ENCODE measurements at places on chromosomes 16 and 17. TPM values are rescaled to one million over a fixed set of nuclear protein-coding genes. Genes with fewer than 3 reads are reported as not detected.
A peak's percentile ranks its signal among the peaks of the same experiment; 100 is the strongest.

DNA sequence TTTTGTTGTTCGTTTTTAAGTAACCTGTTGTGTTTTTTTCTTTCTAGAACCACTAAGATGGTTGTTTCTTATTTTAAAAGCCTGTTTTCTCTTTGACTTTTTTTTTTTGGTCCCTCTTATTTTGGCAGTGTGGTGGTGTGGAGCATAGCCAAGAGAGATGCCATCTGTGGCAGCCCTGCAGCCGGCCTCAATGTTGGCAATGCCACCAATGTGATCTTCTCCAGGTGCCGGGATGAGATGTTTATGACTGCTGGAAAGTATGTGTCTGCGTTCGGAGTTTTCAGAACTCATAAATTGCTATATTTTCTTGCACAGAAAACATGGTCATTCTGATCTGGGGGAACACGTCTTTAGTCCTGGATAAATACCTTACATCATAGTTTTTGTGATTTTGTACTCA lies 17.6 kb downstream of the CFAP52 start:
- no peak for DNase-seq

DNA sequence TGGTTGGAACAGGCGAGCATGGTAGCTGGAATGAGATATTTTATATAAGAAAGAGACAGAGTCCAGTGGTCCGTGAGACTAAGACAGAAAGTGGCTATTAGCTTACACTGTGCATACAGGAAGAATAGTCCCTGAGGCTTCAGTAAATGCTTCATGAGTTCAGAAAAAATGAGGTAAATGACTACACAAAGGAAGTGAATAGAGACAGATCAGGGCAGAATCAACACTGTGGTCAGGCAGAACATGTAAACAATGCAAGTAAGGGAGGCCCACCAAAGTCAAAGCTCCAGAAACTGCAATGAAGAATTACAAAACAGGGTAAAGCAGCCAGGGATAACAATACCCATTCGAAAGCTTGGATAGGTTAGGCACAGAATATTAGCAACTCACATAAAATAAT lies 4.8 kb downstream of the ABCA10 start:
- no peak for DNase-seq

DNA sequence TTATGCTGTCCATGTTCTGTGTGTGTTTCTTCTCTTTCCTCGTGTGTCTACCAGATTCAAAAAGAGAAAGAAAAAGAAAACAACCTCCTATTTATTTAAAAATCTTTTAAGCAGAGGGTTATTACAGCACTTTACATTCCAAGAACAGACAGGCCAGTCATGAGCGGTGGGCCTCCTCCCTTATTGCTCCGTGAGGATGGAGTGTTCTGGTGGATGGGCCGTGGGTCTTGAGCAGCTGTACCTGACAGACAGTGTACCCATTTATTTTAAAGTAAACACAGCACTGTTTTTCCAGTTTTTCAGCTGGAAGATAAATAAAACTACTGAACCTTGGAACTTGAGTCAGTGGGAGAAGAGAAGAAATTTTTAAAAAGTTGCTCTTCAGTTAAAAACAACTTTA lies 52.4 kb downstream of the WWP2 start:
- no peak for DNase-seq

DNA sequence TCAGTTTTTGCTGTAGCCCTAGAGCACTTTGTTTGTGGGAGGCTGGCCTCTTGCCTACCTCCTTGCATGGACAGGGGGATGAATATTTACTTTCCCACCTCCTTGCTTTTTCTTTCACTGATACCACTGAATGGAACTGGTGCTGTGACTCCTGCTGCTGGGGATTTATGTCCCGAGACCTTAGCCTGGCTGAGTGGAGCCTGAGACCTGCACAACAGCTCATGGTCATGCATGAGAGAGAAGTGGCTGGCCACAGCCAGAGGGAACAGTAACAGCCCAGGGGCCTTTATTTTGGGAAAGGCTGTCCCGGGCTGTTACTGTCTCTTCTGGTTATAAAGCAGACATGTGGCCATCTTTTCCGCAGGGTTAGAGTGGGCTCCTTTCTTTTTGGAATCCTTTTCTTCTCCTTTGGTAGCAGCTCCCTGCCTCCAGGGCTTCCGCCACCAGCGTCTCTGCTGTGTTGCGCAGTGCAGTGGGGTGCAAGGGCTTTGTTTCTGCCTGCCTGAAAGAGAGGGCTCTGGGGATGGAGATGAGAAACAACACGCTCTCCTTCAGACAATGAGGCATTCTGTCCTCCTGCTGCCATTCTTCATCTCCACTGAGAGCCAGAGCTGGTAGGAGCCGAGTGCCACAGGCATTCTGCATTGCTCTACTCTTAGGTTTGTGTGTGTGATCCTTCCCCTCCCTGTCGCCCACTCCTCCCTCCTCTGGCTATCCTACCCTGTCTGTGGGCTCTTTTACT lies 14.5 kb downstream of the SNX11 start:
- no peak for DNase-seq

DNA sequence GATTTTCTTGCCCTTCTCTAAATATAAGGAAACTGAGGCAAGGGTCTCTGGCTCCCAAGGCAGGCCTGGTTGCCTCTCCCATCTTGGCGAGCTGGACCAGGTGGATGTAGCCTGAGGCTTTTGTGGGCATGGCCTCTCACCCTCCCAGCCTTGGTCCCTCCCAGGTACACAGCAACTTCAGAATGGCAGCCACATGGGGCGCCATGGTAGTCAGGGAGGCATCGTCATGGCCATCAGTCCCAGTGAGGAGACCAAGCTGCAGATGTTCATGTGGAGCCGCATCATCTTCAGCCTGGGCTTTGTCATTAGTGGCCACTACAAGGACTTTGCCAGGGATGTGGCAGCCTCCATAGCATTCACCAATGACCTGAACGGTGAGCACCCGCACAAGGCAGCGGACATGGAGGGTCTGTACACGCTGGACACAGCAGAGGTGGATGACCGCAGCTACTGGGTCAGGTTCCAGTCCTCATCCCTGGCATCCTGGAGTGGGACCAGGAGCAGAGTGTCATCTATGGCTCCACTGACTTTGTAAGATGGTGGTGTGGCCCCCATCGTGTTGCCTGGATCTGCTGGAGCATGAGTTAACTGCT lies 165.8 kb upstream of the ZNF267 start:
- DNase-seq = no peak

- DNase-seq = no peak
These were observed 5.9 kb downstream of the ARSG start for GRCh38 chr17:68297195-68297594.

GRCh38 chr17:35345926-35346771 lies 27.3 kb downstream of the SLFN11 start:
- DNase-seq = peak; percentile 36

- DNase-seq = peak; percentile 92
These were observed at the start of gene TP53I13 for GRCh38 chr17:29568331-29569244. TP53I13 (plus strand) TSS chr17:29568701; CDS start chr17:29568759, 58 bp downstream.

- no peak for DNase-seq
These were observed 10.3 kb downstream of the KCNG4 start for GRCh38 chr16:84229471-84229870.

- DNase-seq = no peak
These were observed 8.2 kb downstream of the CORO6 start for GRCh38 chr17:29614349-29615047.

DNA sequence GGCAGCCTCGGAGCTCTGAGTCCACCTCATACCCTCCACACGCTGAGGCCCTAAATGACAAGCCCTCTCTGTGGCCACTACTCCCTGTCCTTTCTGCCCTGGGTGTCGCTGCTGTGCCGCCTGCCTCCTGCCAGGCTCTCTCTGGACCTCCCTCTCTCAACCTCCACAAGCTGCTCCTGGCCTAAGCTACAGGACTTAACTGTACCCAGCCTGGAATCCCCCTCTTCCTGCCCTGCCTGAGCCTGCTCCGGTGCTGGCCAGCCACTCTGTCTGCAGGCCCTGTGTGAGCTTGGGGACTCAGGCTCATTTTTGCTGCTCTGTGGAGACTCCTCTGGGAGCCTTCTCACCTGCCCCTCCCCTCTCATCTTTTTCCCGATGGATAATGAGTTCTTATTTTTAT lies 21.5 kb downstream of the IFT140 start:
- no peak for DNase-seq

DNA sequence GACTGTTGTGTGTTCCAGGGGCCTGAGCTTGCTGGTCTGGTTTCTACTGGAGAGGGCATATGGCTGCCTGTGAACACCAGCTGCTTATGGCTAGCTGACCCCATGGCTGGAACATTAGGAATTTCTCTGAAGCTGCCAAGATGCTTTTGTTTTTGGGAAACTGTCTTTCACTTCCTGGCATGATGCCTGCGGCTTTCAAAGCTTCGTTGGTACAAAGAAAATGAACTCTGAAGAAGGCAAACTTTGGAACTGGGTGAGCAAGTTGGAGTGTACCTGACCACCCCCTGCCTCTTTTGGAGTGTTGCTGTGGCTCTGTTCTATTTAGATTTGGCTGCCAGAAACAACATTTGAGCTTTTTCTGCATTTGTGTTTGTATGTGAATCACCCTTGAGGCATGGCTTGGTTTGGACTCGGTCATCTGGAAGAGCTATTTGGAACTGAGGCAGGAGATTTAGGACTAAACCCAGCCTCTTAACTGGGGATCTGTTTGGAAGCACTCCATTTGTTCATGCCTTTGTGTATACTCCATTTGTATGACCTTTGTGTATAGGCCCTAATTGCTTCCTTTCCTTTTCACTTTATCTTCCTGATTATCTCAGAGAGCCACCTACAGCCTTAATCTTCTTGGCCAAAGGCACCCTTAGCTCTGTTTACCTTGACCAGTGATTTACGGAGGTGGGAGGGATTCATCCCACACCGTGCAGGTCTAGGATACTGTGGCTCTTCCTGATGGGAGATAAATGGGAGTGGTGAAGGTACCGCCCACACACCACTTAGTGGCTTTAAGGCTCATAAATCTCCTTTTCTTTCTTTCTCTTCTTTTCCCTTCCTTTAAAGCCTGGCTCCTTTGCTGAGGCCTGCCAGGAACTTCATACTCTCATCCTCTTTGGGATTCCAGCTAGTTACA lies 7.3 kb upstream of the CPHXL start:
- no peak for DNase-seq

DNA sequence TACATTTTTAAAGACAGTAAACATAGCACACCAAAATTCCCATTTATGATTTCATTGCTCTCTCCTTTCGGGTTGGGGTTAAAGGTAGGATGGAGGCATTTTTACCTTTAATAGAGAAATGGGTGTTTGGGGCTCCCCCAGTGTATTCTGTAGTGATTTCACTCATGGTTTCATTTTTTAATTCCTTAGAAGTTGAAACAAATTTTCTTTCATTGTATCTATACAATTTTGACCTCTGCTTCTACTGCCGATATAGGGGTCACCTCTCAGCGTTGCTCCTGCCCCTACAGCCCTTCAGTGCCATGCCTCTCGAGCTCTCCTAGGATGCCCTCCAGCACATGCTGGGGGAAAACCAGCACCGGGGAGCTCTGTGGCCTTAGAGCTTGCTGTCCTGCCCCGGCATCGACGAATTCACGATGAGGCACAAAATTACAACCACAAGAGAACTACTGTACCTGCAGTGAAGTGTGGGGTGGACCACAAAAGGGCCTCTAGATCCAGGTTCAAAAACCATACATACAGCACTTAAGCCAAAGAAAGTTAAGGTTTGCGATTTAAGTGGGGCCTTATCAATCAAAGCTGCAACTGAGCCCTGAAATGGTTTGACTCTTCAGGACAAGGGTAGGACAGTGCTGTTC lies 39.3 kb downstream of the LITAFD start:
- no peak for DNase-seq

DNA sequence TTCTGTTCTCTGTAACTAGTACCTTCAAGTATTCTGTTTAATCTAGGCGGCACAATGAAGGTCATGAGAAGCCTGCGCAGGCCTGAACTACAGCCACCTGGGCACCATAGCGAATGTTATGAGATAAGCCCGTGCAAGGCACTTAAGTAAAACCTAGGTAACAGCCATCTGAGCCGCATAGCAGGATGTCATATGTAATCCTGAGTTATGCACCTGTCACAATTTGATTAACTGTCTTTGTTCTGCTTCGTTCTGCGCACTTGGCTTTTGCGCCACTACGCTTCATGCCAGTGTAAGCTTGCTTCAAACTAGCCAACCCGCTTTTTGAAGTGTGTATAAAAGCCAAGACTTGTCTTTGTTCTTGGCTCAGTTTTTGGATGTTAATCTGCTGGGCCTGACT lies 449.8 kb downstream of the KCNJ18 start:
- no peak for DNase-seq

DNA sequence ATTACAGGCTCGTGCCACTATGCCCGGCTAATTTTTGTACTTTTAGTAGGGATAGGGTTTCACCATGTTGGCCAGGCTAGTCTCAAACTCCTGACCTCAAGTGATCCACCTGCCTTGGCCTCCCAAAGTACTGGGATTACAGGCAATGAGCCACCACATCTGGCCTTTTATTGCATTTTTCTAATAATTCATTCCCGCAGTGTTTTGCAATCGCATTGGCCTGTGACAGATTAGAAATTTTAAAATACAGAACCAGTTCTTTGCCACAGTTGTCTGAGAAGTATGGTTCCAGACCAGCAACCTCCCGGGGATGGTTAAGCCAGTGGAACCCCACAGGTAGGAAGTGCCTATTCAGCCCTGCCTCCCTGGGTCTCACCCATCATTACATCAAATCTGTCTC lies 3.2 kb upstream of the CRHR1 start:
- DNase-seq = no peak

DNA sequence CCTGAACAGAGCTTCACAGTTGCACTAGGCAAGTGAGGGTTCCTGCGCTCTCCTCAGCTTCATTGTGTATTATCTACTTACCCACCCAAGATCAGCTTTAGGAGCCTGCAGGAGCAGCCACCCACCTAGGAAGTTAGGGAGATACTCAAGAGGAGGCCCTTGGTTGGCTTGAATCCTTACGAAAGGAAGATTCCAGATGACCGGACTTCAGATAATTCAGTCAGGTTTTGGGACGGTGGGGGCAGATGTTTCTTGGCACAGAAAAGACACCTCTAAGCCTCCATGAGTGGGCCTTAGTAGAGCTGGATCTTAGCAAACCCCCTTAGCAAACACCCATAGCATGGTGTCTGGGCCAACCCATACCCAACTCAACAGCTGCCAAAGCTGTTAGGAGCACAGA lies 2.4 kb upstream of the CBFB start:
- no peak for DNase-seq

GRCh38 chr16:67015313-67015731 lies 13.6 kb upstream of the CBFB start:
- peak; percentile 39 for DNase-seq

GRCh38 chr17:62704381-62704971 lies 77.0 kb downstream of the MRC2 start:
- no peak for DNase-seq

The CREBBP gene
- total RNA-seq = 33.5 TPM

The TBC1D3L gene
- 15.6 TPM for total RNA-seq

The MMP25 gene
- total RNA-seq = 1.5 TPM

The DNASE1L2 gene
- total RNA-seq = 0.32 TPM

The TMEM235 gene
- not detected for total RNA-seq

The EVPL gene
- 0.34 TPM for total RNA-seq

The TBC1D3K gene
- total RNA-seq = not detected

The TMED6 gene
- total RNA-seq = 1.2 TPM

The CD300LB gene
- not detected for total RNA-seq

The MRPL12 gene
- 152 TPM for total RNA-seq

All from activated CD8-positive, alpha-beta T cell treated with anti-CD3 and anti-CD28 coated beads for 36 hours (primary cell).